ENCODE measurements at places on chromosomes 4 and X. TPM values are rescaled to one million over a fixed set of nuclear protein-coding genes. Genes with fewer than 3 reads are reported as not detected.

Gene AASDH
- 20.9 TPM for total RNA-seq

Gene UNC5C
- 2.5 TPM for total RNA-seq

Gene PRSS12
- total RNA-seq: 158 TPM

Gene CXCL1
- 16.4 TPM for total RNA-seq

Gene SLC4A4
- total RNA-seq: 22.1 TPM

Gene RIBC1
- 0.99 TPM for total RNA-seq

Gene POF1B
- not detected for total RNA-seq

Gene SUPT20HL1
- 0.17 TPM for total RNA-seq

Gene DCTD
- total RNA-seq: 92.1 TPM

Data from smooth muscle cell of trachea (primary cell).